WTC11 (cell line): ENCODE measurements at places on chromosomes 3 and 15.

GRCh38 chr15:31091481-31091880, 10.0 kb downstream of the TRPM1 start:
- no peak for DNase-seq

GRCh38 chr3:159236321-159236720, 434.5 kb downstream of the MFSD1 start:
- DNase-seq: no peak

DNA sequence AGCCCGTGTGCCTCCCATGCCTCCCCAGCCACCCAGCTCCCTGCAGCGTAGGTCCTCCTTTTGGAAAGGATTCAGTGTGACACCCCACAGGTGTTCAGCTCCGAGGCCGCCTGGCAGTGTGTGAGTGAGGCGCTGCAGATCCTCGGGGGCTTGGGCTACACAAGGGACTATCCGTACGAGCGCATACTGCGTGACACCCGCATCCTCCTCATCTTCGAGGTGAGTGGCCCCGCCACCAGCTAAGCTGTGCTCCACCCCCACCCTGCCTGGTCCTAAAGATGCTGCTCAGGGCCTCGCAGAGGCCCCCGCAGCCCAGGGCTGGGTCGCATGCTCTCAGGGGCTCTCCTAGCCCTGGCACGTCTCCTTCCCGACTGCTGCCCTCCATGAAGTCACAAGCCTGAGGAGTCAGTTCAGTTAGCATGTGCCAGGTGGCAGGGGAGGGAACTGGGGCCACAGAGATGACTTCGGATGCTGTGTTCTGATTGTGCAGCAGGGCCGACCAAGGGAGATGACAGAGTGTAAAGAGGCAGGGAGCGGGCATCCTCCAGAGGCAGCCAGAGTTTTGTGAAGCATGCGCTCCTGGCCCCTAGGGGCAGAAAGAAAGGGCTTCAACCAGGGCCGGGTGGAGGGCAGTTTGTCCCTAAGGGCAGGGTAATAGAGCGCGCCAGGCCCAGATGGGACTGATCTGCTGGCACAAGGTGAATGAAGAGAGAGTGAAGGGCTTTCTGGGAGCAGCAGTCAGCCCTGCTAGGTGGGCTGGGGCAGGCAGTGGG, 26.8 kb downstream of the ACAD9 start:
- DNase-seq: no peak

- DNase-seq: no peak
These were observed 59.0 kb downstream of the MAGI1 start for GRCh38 chr3:65979731-65980130.

- peak; percentile 58 for DNase-seq
These were observed at the start of gene KCNH8 for GRCh38 chr3:19147905-19148767. KCNH8 (plus strand) TSS chr3:19148510; CDS start chr3:19148720, 210 bp downstream.

- DNase-seq: no peak
These were observed 158.5 kb downstream of the THRB start for GRCh38 chr3:24336101-24336500.

GRCh38 chr3:164332831-164333802, 745.2 kb downstream of the SI start:
- DNase-seq: no peak

- no peak for DNase-seq
These were observed 42.4 kb upstream of the HERC1 start for GRCh38 chr15:63876085-63876662.

DNA sequence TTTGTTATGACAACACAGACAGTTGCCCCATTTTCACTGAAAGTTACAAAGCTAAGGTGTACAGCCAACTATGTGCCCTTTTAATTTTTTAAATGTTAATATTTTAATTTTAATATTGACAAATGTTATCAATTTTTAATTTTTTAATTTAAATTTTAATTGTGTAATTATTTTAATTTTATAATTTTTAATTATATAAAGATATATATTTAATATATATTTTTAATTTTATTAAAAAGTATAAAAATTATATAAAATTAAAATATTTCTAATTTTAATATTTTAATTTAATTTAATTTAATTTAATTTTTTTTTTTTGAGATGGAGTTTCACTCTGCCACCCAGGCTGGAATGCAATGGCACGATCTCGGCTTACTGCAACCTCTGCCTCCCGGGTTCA, 52.1 kb upstream of the ATP11B start:
- no peak for DNase-seq

- DNase-seq: no peak
These were observed 74.5 kb downstream of the NSUN3 start for GRCh38 chr3:94137377-94137776.

- no peak for DNase-seq
These were observed 5.4 kb upstream of the CLDN11 start for GRCh38 chr3:170413291-170413690.

DNA sequence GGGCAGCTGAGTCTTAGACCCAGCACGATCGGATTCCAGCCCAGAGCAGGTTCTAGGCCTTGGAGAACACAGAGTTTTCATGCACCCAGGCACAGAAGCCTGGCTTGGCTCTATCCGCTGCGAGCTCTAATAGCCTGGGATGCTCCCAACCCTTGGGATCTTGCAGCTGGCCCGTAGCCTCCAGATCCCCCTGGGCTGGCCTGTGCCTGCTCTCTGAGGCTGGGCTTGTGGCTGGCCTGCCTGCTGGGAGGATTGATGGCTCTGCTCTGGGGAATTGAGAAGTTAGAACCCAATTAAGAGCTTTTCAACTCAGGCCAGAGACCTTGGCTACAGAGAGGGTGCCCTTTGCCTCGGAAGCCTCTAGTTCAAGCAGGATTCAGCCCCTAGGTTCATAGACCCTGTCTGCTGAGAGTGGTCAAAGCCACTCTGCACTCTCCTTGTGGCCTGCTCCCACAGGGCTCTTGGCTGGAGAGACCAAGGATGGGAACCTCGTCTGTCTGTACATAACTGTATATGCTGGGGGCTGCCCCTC, 64.4 kb downstream of the MAGEF1 start:
- DNase-seq: no peak

DNA sequence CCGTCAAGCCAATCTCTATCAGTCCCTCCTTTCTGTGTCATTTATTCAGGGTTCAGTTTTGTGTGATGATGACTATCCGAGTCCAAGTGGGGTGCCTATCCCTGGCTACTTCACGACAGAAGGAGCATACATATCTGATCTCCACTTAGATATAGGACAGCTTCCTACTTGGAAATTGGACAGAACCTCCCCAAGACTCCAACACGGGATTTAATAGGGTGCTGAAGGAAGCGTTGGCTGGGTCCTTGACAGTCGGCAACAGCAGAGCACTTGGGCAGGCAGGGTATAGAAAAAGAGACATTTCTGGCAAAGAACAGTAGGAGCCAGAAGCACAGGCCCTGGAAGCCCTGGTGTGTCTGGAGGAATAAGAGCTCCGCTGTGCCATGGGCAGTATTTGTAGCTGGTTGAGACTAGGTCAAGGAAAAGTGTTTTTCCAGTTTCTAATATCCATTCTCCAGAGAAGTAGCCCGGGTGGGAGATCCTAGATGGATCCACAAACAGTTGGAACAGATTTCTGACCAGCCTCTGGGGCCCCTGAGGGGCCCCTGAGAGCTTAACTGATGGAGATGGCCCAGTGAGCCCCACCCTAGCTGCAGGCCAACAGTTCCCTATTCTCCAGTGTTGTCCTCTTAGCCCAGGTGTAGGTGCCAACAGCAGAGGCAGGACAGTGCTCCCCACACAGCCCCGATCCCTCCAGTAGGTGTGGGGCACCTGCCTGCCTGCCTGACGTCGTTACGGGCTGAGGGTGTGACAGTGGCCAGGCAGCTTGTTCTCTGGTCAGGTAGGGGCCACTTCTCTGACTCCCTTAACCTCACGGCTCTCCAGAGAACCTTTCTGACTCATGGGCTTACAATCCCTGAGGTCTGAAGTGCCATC, 130.8 kb downstream of the CHCHD6 start:
- DNase-seq: no peak

DNA sequence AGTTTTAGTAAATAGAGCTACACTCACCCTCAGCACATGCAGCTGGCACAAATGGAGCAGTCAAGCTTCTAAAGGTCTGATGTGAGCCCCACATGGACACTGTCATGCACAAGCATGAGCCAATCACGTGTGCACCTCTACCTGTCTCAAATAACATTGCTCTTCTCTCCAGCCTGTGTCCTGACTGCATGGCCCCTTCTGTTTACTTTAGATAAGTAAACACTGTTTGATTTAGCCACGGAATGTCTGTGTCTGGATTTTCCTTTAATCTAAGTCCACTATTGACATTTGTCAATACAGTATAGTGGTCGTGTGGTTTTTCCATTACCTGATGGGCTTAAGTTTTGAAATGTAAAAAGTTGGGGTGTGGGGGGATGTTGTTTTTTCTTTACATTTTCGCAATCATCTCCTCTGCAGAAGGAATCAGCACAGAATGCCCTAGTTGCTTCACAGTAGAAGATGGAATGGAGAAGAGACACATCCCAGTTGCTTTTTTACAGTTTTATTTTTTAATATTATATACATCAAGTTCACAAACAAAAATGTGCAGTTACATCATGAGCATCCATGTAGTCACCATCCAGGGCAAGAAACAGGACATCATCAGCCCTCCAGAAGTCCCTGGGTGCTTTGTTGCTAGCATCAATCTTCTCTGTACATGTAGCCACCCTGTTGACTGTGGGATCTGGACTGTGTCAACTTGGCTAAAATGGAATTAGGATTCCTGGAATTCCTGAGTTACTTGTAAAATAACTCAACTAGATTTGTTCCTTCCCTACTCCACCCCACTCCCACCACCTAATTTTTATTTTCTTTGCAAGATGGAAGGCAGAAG, 146.1 kb downstream of the UACA start:
- no peak for DNase-seq

- no peak for DNase-seq
These were observed 24.9 kb downstream of the ZMAT3 start for GRCh38 chr3:179046497-179047353.

DNA sequence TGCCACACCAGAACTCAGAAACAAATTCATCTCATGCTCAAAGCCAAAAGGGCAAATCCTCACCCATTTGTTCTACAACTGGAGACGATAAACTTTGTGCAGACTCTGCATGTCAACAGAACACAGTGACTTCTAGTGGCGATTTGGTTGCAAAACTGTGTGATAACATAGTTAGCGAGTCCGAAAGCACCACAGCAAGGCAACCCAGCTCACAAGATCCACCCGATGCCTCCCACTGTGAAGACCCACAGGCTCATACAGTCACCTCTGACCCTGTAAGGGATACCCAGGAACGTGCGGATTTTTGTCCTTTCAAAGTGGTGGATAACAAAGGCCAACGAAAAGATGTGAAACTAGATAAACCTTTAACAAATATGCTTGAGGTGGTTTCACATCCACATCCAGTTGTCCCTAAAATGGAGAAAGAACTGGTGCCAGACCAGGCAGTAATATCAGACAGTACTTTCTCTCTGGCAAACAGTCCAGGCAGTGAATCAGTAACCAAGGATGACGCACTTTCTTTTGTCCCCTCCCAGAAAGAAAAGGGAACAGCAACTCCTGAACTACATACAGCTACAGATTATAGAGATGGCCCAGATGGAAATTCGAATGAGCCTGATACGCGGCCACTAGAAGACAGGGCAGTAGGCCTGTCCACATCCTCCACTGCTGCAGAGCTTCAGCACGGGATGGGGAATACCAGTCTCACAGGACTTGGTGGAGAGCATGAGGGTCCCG, 199.7 kb downstream of the AKAP13 start:
- no peak for DNase-seq

DNA sequence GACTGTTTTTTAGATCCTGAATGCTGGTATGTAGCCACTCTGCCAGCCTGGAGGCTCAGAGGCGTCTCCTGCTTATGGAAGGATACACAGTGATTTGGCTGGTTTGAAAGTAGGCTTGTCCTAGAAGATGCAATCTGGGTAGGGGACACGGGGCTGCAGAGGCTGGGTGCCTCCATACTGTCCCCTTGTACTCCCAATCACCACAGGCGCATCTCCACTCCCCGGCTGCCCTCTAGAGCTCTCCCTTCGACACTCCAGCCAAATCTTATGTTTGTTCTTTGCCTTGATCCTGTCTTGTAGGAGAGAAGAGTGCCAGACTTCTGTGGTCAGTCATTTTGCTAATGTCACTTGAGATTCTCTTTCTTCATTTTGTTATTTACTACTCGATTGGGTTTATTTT, 168.8 kb upstream of the THRB start:
- DNase-seq: no peak

DNA sequence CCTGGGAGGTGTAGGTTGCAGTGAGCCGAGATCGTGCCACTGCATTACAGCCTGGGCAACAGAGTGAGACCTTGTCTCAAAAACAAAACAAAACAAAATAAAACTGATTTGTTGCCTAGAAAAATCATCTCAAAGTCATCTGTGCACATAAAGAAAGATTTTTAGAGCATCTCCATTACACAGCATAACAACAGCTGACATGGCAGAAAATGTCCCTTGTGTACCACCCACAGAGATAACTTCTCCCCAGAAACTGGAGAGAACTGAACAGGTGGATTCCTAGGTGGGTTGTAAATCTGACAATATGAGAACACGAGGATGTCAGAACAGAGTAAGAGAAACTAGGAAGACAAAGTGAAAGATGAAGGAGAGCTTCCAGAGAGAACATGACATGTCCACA, 207.5 kb downstream of the SLC9A9 start:
- DNase-seq: no peak

DNA sequence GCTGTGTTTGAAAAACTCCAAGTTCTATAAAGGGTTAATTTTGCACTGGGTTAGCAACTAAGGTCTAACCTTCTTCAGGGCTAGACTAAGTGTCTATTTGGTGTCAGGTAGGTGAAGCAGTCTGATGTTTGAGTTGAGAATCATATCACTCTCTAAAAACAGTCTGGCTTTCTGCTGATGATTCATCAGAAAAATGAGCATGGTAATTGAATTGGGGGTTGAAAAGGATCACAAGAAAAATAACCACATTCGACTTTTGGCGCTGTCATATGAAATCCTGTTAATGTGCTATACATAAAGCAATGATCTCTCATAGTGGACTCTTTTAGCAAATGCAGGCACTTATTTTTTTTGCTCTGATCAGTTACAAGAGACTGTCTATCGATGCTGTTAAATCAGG, 242.2 kb upstream of the AZI2 start:
- DNase-seq: no peak

- no peak for DNase-seq
These were observed 88.2 kb downstream of the AGBL1 start for GRCh38 chr15:86167841-86168240.

- no peak for DNase-seq
These were observed 45.8 kb upstream of the FSIP1 start for GRCh38 chr15:39828374-39828931.
